Liver (tissue), 10 donors: ENCODE measurements at places on chromosomes 5 and 9. TPM values are rescaled to one million over a fixed set of nuclear protein-coding genes. Genes with fewer than 3 reads are reported as not detected.
A peak's percentile ranks its signal among the peaks of the same experiment; 100 is the strongest.

The ADAMTS12 gene
- 6.4 TPM for total RNA-seq

The UNC5A gene
- total RNA-seq, result not detected

DNA sequence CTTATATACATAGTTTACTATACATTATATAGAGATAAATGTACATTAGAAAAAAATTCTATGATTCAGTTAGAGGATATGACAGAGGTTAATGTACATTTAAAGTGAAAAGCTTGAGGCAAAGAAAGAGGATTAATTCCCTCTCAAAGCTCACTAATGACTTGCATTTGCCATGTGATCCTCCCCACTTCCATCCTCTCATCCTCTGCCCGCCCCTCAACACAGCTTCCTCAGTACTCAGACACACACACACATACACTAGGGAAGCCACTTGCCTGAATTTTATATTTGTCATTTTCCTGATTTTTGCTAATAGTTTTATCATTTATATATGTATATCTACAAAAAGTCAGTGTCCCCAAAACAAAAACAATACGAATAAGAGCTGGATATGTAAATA, 764.5 kb downstream of the EFNA5 start:
- no peak overlapping the region for H3K27ac ChIP-seq
- no peak for DNase-seq
- no peaks in the 10 kb centered on the region for H3K36me3 ChIP-seq
- no peak overlapping the region for H3K4me3 ChIP-seq
- no peaks in the 10 kb centered on the region for H3K4me1 ChIP-seq
- no peaks in the 10 kb centered on the region for H3K27me3 ChIP-seq

The MOB3B gene
- 0.79 TPM for total RNA-seq

The AP3B1 gene
- total RNA-seq, result 23.1 TPM

DNA sequence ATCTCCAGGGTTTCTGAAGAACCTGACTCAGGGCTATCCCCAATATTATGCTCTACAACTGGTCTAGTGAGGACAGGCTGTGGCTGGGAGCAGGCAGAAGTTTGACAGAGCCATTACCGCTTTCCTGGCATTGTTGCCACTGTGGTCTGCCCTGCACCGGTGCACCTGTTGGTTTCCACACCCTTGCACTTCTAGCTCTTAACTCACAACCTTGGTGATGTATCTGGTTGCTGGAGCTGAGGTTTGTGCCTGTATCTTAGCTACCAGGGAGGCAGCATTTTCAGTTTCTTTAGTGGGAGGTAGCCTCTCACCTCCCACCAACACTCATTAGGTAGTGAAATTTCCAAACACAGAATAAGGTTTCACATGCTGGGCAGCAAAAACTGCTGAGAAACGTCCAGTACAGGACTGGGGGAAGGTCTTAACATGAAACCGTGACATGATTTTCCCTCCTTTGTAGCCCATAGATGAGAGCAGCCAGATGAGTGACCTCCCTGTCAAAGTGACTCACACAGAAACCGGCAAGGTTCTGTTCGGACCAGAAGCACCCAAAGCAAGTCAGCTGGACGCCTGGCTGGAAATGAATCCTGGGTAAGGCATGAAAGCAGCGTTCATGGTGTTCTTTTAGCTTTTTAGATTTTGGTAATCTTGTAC, 57.7 kb downstream of the SMARCA2 start:
- peaks cover 13% of the 10 kb centered on the region for H3K36me3 ChIP-seq
- no peaks in the 10 kb centered on the region for H3K4me1 ChIP-seq
- no peak overlapping the region for H3K4me3 ChIP-seq
- H3K27ac ChIP-seq, result no peak overlapping the region
- no peaks in the 10 kb centered on the region for H3K27me3 ChIP-seq

GRCh38 chr5:158170060-158170459, 311.1 kb upstream of the CLINT1 start:
- no peak for DNase-seq
- no peak overlapping the region for H3K4me3 ChIP-seq
- H3K27ac ChIP-seq, result no peak overlapping the region
- no peaks in the 10 kb centered on the region for H3K4me1 ChIP-seq
- H3K27me3 ChIP-seq, result no peaks in the 10 kb centered on the region

DNA sequence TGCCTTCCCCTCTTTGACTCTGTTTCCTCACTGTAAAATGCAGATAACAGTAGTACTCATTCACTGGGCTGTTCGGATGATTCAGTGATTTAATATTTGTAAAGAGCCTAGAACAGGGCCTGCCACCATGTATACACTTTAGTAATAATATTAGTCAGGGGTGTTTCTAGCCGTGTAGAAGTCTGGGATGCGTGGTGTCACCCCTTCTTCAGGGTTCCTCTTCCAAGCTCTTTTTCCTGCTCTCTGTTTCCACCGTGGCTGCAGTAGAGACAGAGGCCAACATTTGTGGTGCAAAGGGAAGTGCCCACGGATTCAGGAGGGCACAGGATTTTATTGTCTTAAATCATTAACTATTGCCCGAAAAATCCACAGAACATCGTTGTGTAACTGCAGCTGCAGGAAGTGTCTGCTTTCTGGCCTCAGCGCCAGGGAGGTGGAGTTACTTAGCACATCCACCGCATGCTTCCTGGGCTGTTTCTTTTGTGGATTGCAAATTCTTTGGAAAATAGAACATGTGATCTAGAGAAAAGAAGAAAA, 61.7 kb downstream of the TRIO start:
- no peak overlapping the region for H3K4me3 ChIP-seq
- H3K4me1 ChIP-seq, result peaks cover 23% of the 10 kb centered on the region
- H3K27me3 ChIP-seq, result no peaks in the 10 kb centered on the region
- peak overlapping the region; percentile 90 for H3K27ac ChIP-seq
- H3K36me3 ChIP-seq, result no peaks in the 10 kb centered on the region
- DNase-seq, result no peak

The LCN10 gene
- total RNA-seq, result 0.08 TPM

The FBP2 gene
- total RNA-seq, result not detected
